IMR-90 (cell line): ENCODE measurements at places on chromosomes 3 and 15. TPM values are rescaled to one million over a fixed set of nuclear protein-coding genes. Genes with fewer than 3 reads are reported as not detected.

The NDUFB5 gene
- total RNA-seq = 17.2 and 40.0 TPM in 2 replicates

GRCh38 chr15:68055224-68055705 is 1.1 kb downstream of the PIAS1 start:
- peak; percentile 52 for DNase-seq

DNA sequence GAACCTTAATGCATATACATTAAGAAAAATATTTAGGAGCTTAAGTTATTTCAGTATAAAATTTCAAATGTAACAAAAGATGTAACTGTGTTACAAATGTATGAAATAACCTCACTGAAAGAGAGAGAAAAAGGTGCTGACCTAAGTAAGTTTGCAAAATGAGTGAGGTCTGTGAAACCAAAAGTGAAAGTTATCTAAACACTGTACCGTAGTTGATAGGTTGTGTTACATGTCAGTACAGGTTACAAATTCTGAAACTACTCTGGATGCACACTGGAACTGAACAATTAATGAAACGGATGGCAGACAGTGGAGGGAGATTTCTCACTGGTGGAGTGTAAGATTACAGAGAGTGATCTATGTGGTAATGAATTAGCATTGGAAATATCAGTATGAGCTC is 420.7 kb downstream of the ZNF385D start:
- no peak for DNase-seq

DNA sequence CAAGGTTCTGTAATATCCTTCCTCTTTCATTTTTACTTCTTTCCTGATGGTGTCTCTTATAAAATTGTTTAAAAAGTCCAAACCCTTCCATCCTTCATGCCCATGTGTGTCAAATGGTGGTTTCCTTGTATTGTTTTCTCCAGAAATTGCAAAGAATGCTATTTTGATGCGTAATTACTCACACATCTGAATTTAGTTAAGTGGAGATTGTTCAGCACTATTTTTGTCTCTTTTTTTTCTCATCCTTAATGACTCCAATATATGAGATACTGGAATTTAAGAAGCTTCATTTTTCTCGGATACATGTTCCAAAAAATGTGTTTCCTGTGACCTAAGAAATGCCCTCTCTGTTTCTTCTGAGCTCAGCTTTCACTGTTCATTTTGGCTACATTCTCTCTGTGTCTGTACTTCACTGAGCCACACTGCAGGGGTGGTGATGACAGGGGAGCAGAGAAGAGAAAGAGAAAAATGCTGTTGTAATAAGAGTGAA is 799.8 kb downstream of the DIPK2A start:
- DNase-seq = no peak

- no peak for DNase-seq
Measured at GRCh38 chr3:179020112-179020511, 51.5 kb downstream of the ZMAT3 start.
